ENCODE measurements at places on chromosomes 6 and 20.

GRCh38 chr6:125050663-125051318 is 88.6 kb downstream of the RNF217 start:
- no peak for DNase-seq

GRCh38 chr6:111990214-111990613 is 63.7 kb upstream of the CCN6 start:
- no peak for DNase-seq

- no peak for DNase-seq
Measured at GRCh38 chr20:59171986-59172385, 8.4 kb downstream of the ZNF831 start.

GRCh38 chr6:48200869-48201390 is 89.9 kb upstream of the PTCHD4 start:
- no peak for DNase-seq

DNA sequence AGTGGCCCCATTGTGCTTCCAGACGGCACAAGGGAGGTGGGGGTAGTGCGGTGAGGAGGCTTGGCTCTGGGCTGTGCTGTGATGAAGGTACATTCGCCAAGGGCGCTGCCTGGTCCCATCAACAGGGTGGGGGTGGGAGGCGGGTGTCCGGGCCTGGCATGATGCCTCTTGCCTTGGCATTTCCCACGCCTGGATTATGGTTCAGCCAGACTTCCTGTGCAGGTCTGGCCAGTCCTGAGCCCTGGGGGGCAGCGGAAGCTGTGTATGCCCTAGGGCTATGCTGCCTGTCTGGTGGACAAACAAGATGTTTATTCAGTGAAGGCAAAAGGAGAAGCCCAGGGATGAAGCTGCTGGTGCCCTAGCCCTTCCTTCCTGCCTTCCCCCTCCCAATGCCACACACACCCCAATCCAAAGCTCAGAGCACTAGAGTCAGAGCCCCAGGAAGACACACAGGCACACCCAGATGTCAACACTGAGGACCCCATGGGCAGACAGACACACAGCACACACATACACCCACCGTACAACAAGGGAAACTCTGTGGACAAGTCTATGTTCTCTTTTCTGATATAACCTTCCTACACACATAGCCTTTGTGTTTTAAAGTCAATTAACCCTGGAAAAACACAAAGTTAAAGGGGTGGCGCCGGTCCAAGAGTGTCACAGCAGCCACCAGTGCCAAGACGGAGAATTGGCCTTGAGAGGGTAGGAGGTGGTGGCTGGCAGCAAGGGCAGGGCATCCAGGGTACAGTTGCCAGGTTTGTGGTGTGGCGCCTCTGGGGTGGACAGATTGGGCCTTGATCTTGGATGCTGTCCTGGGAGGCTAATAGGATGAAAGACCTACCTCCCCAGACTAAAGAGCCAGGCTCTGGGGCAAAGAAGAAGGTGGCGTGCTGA is 54.7 kb upstream of the SAYSD1 start:
- DNase-seq, result no peak

- DNase-seq, result no peak
Measured at GRCh38 chr6:20113649-20114224, 98.5 kb downstream of the MBOAT1 start.

DNA sequence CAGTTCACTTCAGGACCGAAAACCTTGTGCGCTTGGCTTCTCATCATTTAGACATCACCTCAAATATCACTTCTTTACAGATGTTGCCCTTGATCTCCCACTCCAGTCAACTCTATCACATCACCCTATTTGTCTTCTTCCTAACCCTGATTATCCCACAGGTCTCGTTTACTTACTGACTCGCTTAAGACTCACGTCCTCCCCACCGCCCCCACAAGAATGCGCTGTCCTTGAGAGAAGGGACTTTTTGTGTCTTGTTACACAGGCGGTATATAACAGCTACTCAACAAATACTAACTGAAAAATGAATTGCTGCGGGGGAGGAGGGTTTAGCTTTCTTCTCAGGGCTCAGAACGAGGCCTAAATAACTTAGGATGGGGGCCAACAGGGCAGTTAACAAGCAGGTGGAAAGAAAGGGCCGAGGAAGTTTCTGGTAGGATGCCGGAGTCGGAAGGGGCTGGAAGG is 527 bp downstream of the TOMM34 start:
- no peak for DNase-seq

- no peak for DNase-seq
Measured at GRCh38 chr20:63404129-63405085, 43.3 kb upstream of the CHRNA4 start.

DNA sequence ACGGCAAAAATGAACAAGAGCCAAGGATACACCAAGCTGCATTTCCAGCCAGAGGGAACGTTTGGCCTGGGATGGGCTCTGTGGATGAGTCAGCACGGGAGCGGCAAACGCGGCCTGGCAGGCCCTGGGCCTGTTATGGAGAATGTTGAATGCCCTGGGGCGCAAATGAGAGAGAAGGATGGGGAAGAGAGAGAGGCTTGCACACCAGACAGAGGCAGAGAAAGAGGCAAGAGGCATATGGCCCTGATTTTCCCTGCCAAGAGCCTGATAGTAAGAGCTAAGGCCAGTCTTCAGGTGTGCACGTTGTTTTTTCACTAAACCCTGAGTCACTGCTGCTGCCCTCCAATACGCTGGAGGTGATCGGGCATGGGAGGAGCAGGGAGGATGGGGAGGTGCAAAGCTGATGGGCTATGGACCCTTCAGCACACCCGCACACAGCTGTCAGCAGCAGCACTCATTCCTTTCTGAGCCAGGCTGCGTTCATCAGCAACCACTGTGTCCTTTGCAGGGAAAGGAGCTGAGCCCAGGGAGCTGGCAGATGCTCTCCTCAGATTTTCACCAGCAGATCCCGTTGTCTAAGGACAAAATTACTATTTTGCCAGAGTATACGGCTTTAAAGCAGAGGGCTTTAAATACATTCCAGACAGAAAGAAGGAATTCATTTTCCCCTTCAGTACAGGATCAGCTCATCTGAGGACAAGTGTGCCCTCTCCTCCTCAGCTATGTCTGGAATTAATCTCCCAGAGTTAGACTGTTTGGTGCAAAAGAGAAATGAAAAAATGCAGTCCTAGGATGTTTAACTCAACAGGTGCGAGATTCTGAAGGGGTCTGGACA is 61.7 kb upstream of the SLC22A23 start:
- no peak for DNase-seq

DNA sequence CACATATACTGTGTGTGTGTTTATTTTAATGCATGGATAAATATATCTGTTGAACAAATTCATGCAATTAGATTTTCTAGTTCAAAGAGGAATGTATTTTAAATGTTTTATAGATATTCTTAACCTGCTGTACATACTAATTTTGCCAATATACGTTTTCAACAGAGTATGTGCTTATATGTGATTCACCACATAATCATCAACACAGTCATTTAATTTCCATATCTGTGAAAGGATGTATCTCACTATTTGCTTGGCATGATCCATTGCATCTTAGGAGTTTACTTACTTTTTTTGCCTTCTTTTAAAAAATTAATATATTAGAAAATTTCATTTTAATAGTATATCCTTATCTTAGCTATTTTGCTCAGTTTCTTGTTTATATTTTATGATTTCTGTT is 902.3 kb upstream of the CITED2 start:
- no peak for DNase-seq

- DNase-seq, result no peak
Measured at GRCh38 chr6:89716532-89716931, 78.0 kb upstream of the LYRM2 start.

DNA sequence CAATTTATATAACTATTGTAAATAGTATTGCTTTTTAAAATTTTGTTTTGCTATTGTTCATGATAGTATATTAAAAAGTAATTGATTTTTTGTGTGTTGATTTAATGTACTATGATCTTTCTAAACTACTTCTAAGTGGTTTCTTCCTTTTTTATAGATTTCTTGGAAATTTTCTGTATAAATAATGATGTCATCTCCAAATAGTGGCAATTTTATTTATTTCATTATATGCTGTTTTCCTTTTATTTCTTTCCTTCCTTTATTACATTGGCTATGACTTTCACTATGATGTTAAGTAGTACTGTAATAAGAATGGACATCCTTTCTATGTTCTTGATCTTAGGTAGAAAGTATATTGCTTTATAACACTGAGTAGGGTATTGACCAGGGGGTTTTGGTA is 451.5 kb upstream of the SPTLC3 start:
- no peak for DNase-seq

DNA sequence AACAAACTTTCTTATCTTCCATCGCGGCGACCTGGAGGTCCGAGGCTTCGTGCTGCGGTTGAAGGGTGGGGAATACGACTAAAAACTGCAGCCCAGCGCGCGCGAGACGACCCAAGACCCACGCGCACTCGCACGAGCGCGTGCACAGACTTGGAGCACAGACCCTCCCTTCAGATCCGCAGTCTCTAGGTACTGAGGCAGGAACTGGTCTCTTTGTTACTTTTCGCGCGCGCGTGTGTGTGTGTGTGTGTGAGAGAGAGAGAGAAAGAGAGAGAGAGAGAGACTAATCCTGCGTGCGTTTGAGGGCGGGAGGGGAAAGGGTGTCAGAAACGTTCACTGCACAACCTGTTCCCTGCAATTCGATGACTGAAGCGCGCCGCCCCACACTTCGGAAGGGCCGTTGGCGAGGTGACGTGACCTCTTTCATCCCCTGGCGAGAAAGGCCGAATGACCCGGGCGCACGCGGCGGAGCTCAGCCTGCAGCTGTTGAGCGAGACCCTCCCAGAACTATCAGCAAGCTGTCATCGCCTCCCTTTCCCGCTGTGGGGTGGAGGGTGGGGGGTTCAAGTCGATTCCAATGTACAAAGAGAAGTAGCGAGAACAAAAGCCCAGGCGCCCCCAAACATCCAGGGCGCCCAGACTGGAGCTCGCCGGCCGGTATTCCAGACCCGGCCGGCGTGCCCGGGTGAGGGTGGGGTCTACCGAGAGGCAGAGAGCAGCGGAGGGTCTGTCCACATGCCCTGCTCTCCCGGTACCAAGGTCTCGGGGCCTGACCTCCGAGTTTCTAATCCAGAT is 1.5 kb upstream of the TUBB2B start:
- DNase-seq, result no peak

DNA sequence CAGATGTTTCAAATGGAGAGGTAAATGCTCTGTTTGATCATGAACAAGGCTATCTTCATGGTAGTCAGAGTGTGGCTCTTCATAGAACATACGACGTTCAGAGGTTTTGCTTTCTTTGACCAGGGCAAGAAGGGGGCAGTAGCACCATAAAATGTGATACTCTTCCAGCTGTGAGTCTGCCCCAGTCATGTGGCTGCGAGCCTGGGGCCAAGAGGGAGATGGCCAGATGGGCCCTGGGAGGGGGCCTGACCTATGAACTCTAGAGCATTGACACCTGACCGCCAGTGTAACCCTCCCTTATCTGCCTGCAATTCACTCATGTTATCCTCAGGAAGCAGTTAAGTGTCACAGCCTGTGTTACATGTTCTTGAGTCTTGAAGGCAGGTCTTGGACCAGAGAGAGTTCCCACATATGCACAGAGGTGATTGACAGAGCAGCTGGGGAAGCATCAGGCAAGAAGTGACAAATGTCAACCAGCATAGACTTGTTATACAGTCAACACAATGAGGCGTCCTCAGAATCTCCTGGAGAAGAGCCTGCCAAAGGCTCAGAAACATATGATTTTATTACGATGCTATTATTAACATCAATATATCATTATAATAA is 55.0 kb downstream of the SCML4 start:
- no peak for DNase-seq

DNA sequence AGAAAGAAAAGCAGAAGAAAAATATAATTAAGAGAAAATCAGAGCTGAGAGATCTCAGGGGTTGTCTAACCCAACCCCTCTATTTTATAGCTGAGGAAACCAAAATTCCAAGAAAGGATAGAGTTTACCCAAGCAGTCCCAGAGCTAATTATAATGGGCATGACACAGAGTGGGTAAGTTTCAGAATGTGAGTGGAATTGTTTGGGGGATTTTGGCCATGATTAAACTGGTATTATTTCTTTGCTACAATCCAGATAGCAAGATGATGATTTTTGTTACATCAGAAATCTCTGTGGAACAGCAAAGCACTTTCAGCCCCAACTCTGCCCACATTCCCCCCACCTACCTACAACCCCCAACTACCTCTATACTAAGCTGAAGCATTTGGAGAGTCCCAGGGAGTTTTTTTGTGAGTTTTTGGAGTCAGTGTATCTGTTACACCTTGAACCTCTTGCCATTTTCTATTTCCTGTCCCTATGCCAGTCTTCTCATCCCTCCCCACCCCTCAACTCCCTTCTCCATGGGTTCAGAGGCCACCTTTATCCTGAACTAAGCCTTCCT is 24.7 kb downstream of the POFUT1 start:
- no peak for DNase-seq

- DNase-seq, result no peak
Measured at GRCh38 chr6:147257760-147258159, 53.5 kb downstream of the STXBP5 start.

GRCh38 chr20:58970146-58970545 is 10.9 kb upstream of the NELFCD start:
- DNase-seq, result no peak

- no peak for DNase-seq
Measured at GRCh38 chr20:45833030-45833882, at the start of gene SNX21. SNX21 (plus strand) TSS chr20:45833799; CDS start chr20:45833920, 121 bp downstream.

DNA sequence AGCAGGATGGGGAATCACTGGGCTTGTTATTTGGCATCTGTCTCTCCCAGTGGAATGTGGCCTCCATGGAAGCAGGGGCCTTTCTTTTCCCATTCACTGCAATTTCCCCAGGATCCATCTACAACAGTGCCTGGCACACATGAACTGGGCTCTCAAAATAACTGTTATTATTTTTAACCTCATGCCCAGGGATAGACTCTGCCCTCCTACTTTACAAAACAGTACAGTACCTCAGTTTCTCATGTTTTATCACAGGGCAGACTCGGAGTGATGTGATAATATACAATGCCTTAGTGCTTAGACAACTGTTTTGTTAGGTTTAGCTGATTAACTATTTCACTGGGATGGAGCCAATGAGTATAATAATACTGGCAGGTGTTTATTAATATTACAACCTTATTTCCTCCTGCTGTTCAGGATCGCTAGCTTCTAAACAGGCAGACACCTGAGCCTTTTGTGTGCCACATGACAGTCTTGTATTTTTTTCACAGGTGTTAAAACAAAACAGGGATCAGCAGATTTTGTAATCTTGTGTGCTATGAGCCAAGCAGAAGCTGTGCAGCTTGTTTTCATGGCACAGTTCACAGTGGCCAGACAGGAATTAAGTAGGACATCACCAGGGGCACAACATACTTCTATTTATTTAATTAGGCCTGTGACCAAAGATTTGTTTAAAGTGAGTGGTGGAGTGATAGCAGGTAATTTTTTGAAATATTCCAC is 157.7 kb upstream of the EYA4 start:
- DNase-seq, result no peak

GRCh38 chr6:81293896-81294295 is 458.6 kb downstream of the TENT5A start:
- DNase-seq, result no peak

- DNase-seq, result no peak
Measured at GRCh38 chr6:44415449-44415848, 27.9 kb downstream of the CDC5L start.
